ENCODE measurements at places on chromosomes 6 and 20. TPM values are rescaled to one million over a fixed set of nuclear protein-coding genes. Genes with fewer than 3 reads are reported as not detected.

GRCh38 chr6:168099201-168100010 lies 20.4 kb upstream of the FRMD1 start:
- no peak for DNase-seq

DNA sequence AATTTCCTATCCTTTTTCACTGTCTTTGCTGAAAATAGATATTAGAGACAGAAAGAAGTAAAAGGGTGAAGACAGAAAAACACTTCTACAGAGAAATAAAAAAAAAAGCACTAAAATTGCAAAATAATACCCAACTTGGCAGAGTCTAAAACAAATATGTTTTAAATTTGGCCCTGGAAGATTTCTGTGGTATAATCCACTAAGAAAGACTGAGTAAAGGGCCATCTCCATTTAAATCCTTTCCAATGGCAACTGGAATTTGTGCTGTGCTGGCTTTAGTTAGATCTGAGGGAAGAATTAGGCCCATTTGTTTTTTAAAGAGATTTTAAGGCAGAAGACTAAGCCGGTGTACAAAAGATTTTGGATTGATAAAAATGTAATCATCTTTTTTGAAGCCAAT lies 321.2 kb downstream of the GJA1 start:
- DNase-seq, result no peak

- peak; percentile 39 for DNase-seq
These were observed 35.7 kb upstream of the ID1 start for GRCh38 chr20:31569163-31570020.

DNA sequence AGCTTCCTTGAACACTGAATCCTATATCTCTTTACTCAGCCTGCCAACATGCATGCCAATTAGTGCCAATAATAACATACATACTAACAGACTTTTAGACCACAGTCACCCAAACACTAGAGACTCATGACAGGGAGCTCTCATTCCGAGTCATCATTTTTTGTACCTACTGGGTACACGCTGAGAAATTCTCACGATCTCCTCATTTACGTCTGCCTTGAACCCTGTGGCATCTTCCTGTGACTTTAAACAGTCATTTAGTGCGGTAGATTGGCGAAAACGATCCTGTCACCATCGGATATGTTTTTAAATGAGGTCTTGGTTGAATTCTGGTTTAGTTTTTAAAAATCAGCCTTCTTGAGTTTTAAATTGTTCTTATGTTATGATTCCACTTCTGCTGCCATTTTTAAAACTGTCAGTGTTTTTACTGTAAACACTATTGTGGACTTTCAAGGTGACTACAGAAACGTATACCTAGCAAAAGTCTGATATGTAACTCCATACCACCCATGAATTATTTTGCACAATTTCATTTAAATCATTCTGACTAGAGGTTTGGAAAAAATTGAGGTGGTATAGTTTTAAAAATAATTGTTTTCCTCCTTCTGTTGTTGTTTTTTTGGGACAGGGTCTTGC lies 275.4 kb downstream of the TSHZ2 start:
- no peak for DNase-seq

DNA sequence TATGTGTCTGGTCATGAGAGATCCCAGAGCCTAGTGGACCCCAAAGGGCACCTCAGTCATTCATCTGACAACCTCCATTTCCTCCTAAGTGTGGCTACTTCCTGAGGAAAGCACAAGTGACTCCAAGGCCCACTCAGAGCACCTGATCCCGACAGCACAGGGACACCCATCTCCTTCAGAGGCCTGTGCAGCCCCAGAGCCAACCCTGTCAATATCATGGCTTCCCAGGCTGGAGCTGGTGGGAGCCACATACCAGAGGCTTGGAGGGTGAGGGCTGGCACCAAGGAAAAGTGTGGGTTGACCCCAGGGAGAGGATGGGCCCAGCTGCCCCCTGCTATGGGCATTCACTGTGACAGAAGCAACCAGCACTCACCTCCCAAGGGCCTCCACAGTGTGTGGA lies 117.3 kb downstream of the PSMB1 start:
- DNase-seq, result no peak

DNA sequence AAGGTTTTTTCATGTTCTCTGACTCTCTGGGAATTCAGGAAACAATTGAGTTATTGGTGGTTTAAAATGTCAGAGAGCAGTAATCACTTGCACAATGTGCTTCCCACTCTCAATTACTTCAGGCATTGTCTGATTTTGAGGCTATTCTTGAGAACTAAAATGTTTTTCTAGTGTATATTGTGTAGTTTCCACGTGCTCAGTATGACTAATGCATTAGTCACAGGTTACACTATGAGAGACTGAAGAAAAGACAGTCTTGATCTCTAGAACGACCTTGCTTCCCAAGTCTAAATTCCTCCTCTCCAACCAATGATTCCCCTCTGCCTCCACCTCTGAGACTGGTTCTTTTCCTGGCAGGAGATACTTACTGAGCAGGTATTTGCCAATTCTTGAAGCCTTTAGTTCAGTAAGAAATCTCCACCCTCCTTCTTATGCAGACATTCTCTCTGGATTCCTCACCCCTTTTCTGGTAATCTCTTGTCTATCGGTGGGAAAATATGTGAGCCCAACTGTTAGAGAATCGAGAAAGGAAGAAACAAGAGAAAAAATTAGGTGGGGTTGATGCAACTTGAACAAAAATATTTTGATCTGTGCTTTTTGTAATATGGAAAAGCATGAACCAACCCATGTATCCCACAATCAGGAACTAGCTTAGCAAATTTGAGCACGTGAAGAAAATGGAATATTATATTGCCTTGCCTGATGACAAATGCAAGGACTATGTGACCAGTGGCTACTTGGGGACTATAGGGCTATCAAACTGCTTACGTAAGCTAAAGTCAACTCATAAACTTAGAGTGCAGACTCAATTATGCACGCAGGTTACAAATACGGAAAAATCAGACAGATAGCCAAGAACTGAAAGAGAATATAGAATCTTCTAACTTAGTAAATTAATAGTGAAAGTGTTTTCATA lies 61.1 kb upstream of the SLC22A16 start:
- no peak for DNase-seq

The OR12D2 gene
- not detected for total RNA-seq

The SNRPB gene
- 513 TPM for total RNA-seq

The TSBP1 gene
- not detected for total RNA-seq

The CRIP3 gene
- 0.34 TPM for total RNA-seq

The IYD gene
- not detected for total RNA-seq

All from activated T-helper 2 cell treated with anti-CD3 and anti-CD28 coated beads, Interferon-gamma antibody, Interleukin-2, Interleukin-4, amounts not matched to agents 10 μg/mL and 5 μg/mL and 100 μg/mL, durations not matched to agents 14 hours and 24 hours and 36 hours (primary cell).